Fibroblast of mammary gland (primary cell): ENCODE measurements at places on chromosomes 6 and 20.
A peak's percentile ranks its signal among the peaks of the same experiment; 100 is the strongest.

- DNase-seq, result no peak
Measured at GRCh38 chr6:43215066-43215465, 14.2 kb downstream of the DNPH1 start.

- no peak for DNase-seq
Measured at GRCh38 chr20:14677455-14677854, 340.0 kb upstream of the FLRT3 start.

- peak; percentile 64 for DNase-seq
Measured at GRCh38 chr6:18053078-18053477, 65.6 kb upstream of the KIF13A start.

- no peak for DNase-seq
Measured at GRCh38 chr20:60372822-60373221, 414.6 kb downstream of the CDH26 start.

DNA sequence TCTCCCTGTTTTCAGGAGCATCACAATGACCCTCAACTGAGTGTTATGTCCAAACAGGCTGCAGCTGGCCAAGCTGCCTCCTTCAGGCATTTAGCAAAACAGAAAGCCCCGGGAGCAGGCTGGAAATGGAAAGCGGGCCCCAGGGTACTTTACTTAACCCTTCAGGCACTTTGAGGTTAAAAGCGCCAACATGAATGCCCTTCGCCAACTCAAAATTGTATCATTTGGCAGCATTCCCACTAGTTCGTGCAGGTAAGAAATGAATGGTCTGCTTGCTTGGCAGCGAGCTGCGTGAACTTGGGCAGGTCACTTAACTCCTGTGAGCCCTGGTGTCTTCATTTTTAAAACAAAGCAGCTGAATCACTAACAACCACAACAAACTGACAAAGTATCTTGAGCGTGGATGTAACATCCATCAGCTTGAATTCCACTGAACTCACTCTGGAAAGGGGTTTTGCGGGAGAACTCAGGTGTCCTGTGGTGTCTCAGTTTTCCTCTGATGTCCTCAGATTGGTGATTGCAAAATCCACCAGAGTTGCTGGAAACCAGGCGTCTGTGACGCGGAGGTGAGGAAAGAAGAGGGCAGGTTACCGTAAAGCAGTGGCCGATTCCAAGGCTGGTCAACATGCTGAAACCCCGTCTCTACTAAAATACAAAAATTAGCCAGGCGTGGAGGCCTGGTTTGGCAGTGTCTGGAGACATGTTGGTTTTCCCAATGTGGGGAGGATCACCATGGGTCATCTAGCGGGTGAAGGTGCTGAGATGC lies 118.8 kb upstream of the ZNF217 start:
- no peak for DNase-seq

DNA sequence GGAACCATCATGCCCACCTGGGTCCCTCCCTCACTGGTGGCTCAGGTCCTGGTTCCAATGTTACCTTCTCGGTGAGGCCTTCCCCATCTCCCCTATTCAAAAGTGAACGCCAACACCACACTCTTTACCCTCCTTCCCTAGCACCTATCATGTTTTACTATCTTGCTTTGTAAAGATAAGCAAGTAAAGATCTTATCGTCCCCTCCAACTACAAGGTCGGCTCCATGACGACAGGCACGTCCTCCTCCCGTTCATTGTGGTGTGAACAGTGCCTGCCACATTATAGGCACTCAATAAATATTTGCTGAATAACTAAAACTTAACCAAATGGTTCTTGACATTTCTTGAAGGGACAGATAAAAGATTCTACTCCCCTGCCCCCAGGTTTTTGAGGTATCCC lies 147.1 kb downstream of the PREX1 start:
- no peak for DNase-seq

DNA sequence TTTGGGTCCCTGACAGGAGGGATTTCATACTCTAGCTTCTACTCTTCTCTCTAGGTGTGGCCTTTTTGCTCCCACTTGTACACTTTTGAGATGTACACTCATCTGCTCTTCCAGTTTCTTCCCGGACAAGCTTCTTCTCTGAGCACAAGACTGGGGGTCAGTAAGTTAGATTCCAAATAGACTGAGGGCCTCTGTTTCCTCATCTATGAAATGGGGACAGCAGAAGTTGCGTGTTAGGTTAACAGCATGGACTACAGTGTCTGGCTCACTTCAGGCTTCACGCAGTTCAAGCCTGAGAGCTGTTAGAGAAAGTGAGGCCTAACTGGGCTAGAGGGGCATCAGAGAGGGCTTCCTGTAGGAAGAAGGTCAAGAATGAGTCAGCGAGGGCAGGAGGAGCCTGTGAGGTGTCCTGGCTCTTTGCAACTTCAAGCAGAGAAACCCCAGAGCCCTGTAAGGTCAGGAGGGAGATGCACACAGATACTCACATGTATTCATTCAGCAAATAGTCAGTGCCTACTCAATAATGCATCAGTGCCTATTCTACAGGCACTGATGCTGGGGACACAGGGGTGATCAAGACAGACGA lies 20.6 kb downstream of the XKR7 start:
- no peak for DNase-seq

DNA sequence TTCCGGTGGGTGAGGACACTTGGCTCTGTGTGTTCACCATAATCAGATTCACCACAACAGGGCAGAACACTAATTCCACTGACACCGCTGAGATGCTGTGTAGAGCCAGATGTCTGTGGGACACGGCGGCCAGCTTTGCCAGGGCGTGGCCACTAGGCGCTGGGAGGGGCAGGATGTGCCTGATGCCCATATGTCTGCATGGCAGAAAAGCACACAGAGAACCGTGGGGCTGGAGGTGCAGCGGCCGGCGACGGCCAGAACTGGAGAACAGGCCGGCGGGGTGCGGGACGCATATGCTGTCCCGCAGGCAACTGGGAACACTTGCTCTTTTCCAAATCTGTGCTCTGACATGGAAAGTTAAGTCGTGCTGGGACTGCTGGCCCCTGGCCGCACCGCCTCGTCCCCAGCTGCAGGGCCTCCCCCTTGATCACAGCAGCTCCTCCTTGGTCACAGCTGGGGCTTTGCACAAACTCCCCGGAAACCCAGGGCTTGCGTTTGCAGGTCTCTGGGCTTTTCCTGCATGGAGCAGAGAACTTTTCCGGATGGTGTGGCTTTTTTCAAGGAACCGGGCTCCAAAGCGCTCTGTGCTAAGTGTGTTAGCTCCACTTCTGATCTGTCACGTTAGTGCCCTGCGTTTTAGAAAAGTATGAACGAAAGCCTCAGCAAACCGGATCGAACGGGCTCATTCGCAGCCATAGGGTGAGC lies 31.1 kb downstream of the NTSR1 start:
- DNase-seq, result no peak

DNA sequence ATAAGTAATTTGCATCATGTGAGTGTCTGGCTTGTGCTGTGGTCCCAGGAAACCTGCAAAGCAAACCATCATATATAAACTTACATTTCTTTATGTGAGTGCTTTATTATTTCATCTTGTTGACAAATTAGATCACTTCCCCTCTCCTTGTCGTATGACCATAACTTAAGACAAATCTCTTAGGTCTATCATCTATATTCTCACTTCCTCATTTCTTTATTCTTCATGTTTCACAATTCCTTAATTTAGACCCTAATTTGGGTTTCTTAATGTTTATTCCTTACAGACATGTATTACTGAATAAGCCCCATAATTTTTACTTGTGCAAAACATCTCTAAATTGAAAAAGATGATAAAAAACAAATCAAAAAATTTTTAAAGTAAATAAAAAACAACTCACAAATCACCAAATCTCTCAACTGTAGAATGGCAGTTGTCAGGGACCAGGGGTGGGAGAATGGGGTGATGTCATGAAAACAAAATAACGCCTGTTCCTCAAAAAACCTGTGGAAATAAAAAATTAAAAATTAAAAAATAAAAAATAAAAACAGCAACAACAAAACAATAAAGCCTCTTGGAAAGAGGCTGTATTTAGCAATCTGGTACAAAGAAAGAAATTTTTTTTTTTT lies 49.5 kb upstream of the FBXO30 start:
- DNase-seq, result no peak

GRCh38 chr20:52869698-52870501 lies 102.3 kb upstream of the TSHZ2 start:
- DNase-seq, result no peak

DNA sequence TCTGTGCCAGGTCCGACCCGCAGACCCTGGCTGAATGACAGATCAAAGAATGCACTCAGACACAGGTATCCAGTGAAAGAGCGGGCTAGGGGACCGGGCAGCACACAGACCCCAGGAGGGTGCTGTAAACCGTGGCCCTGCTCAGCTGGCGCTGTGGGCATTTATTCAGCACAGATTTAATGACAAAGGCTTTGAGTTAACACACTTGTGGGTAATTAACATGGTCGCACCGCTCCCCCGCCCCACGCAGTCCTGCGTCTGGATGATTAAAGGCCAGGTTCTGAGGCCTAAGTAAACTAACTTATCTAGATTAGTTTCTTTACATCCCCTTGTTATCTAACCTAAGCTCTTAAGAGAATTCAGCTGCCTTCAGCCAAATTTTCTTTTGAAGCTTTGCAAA lies 3.5 kb downstream of the MAK start:
- no peak for DNase-seq

GRCh38 chr6:98832284-98833056 lies 1.9 kb upstream of the POU3F2 start:
- peak; percentile 86 for DNase-seq

GRCh38 chr6:156309017-156309416 lies 468.2 kb upstream of the ARID1B start:
- DNase-seq, result no peak

DNA sequence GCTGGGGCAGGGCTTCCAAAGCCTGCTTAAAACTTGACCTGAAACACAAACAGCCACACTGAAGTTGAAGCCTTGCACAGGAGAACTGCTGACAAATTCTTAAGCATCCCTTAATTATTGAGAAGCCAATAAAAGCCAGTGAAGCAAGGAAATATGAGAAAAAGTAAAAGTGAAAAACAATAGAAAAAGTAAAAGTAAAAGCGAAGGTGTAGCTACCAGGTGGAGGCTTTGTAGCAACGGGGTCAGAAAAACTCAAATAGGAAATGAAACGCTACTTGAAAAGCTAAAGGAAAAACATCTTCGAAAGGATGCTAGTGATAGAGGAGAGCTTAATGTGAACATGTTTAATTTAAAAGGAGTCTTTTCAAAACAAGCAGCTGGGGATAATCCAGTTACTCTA lies 97.4 kb downstream of the IRF4 start:
- DNase-seq, result no peak

DNA sequence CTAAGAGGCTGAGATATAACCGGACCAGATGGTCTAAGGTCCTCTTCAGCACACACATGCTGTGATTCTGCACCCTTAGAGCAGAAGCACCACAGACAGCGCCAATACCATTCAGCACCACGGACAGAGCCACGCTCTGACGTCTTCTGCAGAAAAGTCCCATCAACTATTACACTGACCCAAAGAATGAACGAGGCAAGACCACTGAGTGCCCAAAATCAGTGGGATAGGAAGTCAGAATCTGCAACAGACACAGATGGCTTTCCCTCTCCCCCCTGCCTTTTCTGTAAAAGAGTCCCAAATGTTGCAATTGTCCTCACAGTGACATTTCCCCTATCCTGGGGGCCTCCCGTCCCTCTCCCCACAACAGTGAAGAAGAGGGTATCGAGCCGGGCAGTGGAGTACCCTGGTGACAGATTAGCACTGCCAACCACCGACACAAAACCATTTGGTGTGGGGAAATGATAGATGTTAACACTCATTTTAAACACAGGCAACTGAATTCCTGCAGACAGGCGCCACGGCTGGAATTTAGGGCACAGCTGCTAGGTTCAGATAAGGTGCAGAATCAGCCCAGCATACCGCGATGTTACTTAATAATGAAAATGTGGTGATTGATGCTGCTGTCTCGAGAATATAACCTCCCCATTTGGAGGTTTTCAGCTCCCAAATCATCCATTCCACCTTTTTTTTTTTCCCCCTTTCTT lies 66.6 kb upstream of the CTNNBL1 start:
- peak; percentile 50 for DNase-seq

GRCh38 chr20:1287306-1287705 lies 21.2 kb downstream of the SNPH start:
- no peak for DNase-seq

GRCh38 chr6:170388113-170388512 lies 81.6 kb downstream of the FAM120B start:
- DNase-seq, result peak; percentile 52

DNA sequence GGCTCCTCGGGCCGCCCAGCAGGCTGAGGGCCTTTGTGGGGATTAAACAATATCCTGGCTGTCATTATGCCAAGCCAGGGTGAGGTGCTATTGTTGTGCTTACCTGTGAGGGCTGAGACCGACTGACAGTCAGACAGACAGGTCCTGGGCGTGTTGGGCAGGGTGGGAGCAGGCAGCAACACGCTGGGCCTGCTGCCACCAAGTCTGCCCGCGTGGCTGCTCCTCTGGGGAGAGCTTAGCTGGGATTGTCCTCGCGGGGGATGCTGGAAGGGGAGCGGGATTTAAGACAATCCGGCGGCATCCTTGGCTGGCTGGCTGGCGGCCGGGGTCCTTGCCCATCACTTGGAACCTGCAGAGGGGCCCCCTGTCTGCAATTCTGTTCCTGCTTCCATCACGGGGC lies 20.0 kb downstream of the ITPR3 start:
- DNase-seq, result no peak

DNA sequence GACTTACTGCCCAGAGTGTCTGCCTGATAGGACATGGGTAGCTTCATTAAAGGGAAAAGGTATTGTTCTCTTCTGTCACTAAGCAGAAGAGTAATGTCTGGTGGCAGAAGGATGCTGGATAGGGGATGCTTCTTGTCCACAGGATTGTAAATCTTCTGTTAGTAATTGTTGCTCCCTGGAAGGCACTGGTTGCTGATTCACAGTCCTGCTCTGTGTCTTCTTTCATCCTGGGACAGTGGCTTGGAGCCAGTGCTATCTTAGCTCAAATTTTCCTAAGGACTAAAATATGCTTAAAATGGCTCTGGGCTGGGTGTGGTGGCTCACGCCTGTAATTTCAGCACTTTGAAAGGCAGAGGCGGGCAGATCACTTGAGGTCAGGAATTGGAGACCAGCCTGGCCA lies 48.0 kb downstream of the SYTL3 start:
- DNase-seq, result peak; percentile 50

DNA sequence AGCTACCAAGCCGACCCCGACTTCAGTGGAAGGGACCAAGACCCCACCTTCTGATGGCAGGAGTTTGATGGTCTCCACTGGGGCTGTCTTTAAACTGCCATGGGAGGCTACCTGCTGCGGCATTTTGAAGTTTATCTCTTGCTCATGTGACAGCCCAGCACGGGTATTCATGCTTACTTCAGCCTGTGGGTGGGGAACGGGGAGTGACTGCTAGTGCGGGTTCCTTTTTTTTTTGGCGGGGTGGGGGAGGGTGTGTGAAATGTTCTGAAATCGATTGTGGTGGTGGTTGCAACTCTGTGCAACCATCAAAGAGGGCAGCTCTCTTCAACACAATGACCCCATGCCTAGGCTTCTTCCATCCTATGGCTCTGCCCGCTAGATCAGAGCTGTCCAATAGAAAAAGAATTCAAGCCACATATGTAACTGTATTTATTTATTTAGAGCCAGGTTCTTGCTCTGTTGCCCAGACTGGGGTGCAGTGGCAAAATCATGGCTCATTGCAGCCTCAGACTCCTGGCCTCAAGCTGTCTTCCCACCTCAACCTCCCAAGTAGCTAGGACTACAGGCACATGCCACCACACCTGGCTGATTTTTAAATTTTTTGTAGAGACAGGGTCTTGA lies 53.7 kb downstream of the PPP1R16B start:
- no peak for DNase-seq
